NCI-H1694 (cell line): ENCODE measurements at places on chromosomes 2 and 18.

GRCh38 chr2:175478096-175478768, 296.7 kb upstream of the ATP5MC3 start:
- no peak for DNase-seq

DNA sequence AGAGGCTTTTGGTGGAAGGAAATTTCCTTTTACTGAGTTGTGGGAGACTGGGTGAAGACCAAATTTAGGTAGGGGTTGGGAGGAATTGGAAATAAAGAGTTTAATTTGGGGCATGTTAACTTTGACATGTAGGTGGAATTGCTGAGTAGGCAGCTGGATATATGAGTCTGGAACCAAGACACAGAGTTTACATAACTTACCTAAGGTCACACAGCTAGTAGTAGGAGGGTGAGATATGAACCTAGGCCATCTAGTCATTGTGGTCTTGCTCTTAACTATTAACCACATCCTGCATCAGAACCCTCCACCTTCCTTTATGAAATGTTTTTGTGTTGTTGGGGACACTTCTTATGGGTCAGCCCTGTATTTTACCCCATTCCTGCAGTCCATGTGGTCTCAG, 113.1 kb downstream of the ICOS start:
- no peak for DNase-seq

DNA sequence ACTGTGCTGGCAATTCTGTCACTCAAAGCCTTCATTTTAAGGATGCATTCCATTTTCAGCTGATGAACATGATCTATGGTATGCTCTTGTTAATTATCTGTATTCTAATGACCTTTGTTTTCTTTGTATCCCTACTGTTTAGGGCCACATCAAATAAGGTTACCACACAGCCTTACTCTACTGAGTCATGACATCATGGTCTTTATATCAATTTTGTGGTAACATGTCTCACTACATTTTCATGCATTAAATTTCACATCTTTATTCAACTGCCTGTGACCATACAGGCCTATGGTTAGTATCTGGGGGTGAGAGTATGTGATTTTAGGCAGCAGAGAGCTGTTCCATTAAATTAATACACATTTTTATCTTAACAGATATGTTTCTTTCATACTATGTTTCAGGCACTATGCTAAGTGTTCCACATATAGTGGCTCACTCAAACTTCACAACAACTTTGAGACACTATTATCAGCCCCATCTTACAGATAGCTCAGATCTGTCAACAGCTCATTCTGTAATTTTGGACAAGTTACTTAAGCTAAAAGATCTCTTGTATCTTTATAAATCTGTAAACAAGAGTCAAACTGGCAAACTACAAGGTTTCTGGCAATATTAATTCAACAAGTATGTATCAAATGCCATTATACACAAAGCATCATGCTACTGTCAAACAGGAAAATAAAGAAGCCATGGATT, 18.0 kb downstream of the LRPPRC start:
- no peak for DNase-seq

- no peak for DNase-seq
These were observed 31.6 kb upstream of the FZD5 start for GRCh38 chr2:207801259-207801658.

- no peak for DNase-seq
These were observed 5.4 kb downstream of the MARS2 start for GRCh38 chr2:197710424-197711042.

DNA sequence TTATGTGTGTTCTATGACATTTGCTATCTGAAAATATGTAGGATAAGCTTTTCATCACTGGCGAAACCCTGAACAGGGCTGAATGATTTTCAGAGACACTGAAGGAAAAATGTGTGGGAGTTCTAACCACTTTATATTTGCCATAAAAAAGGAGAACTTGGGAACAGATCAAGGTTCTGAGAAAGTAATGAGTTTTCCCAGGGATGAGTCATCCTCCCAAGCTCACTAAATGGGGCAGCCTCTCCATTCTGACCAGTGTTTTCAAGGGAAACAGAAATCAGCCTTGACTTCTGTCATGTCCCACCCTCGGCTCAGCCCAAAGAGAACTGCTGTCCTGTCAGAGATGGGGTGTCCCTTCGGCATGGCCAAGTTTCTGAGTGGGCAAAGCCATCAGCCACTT, 2109.8 kb upstream of the CELF4 start:
- no peak for DNase-seq

DNA sequence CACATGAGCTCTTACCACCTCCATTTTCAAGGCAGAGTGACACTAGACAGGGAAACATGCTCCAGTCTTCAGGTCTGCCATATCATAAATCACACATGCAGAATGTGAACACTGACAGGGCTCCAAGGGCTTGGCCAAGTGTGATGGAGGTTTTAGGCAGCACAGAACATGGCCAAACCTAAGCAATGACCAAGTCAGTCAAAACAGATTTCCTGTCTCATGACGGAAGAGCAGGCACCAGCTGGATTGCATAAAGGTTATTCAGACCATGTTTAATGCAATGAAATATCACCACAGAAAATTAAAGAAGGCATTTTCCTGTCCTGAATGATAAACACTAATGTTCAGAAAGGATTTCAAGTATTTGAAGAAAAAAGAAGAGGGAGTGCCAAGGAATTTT, 72.5 kb downstream of the SUMO1 start:
- DNase-seq: no peak

GRCh38 chr2:12271589-12271984, 445.1 kb upstream of the TRIB2 start:
- no peak for DNase-seq

- DNase-seq: no peak
These were observed 820.1 kb downstream of the METTL4 start for GRCh38 chr18:1751249-1751648.

DNA sequence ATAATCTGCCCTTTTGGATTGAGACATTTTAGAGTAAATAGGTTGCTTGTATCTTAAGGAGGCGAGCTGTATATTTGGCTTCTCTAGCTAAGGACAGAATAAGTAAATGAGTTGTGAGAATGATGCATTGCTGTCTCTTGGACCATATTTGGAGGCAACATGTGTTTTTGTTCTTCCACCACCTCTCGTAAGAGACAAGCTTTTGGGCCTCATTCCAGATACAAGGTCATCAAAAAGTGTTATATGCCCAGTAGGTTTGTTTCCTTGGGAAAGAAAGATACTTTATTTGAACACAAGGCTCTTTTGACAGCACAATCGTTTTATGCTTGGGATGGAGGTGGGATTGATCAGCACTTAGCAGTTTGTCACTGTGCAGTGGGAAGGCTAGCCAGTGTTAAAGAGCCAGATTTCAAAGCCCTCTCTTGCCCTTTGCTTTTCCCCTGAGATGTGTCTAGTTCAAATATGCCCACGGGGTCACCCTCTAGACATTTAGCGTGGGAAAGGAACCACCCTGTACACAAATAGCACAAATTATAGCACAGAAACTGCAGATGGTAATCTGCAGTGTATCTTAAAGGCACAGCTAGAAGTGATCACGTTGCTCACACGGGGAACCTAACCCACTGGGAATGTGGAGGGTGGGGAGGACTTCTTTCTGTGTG, 131.3 kb downstream of the MAP4K4 start:
- DNase-seq: no peak

DNA sequence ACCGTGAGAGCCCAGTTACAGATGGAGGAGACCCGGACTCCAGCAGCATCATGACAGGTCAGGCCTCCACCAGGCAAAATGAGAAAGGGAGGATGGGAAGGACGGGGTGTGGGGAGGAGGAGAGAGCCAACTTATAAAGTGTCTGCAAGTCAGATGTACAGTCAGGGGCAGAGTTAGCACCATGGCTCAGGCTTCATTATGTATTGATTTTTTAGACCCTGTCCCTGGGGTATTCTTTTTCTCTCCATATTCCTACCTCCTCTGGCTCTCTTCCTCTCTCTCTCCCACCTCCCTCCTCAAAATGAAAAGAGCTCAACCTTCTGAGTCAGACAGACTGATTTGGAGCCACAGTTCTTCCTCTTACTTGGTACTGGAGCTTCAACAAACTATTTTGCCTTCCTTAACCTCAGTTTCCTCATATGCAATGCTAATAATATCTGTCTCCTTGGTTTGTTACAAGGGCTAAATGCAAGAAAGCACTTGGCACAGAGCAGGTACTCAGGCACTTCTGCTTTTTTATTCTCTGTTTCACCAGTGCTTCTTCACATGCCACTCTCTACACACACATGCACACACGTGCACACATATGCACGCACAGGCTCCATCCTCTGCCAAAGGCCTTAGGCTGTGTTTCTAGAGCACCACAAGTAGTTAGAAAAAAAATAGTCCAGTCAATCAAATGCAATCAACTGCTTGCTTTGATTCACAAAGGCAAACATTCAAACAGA, 92.3 kb upstream of the PKDCC start:
- DNase-seq: peak; percentile 9

- DNase-seq: no peak
These were observed 15.0 kb upstream of the PAX3 start for GRCh38 chr2:222313816-222314215.

DNA sequence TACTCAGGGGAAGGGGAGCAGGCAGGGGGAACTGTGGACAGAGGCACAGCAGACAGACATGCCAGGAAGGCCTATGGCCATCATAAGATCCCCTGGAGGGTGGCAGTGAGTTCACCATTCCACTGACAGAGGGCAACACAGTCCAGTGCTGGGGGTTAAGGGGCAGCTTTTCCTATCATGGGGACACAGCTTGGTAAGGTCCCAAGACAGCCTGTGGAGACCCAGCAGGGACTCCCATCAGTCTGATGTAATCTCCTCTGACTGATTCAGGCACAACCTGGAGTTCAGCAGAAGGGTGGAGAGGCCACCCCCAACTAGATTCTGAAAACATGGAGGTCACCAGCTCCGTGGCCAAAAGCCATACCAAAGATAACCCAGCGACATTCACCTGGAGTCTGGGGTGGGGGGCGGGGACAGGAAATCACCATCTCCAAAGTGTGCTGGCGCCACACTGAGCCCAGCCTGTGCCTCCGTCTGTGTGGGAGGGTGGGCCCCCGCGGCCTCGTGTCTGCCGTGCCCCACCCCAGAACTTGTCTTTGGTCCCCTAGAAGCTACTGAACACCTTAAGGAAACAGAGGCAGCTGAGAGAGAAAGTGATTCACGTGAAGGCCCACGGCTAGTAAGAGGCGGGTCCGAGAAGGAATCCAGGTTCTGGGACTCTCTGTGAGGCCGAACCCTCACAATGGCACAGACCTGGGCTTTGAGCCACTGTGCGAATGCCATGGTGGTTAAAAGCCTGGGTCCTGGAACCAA, 28.6 kb downstream of the DNMT3A start:
- no peak for DNase-seq

DNA sequence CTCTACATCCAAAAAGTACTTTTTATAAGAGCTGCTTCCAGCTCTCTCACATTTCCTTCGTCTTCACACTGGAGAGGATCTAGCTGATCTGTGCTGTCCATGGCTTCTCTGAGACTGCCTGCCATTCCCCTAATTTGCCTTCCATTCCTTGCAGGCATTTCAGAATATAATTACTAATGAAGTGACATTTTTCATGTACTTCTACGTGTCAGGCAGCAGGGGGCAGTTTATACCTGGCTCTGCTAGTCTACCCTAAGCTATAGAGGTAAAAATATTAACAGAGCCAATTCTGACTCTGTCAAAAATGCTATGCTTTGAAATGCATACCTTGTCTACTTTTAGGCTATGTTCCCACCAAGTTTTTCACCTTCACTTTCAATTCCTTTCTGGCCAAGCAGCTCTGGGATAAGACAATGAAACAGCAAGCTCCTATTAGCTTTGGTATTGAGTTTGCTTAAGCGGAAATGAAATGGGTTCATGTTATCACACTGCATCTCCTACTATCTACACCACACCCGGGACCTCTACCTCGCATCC, 81.9 kb downstream of the MEP1B start:
- peak; percentile 10 for DNase-seq

GRCh38 chr18:44557616-44558151, 123.0 kb upstream of the SETBP1 start:
- DNase-seq: no peak

GRCh38 chr18:25651553-25651952, 299.6 kb upstream of the ZNF521 start:
- DNase-seq: no peak

GRCh38 chr2:69073928-69074570, 61.1 kb downstream of the ANTXR1 start:
- no peak for DNase-seq

- DNase-seq: no peak
These were observed 3.0 kb downstream of the BUB1 start for GRCh38 chr2:110674620-110675555.

- DNase-seq: no peak
These were observed 20.6 kb downstream of the EIF4E2 start for GRCh38 chr2:232571026-232571474.

DNA sequence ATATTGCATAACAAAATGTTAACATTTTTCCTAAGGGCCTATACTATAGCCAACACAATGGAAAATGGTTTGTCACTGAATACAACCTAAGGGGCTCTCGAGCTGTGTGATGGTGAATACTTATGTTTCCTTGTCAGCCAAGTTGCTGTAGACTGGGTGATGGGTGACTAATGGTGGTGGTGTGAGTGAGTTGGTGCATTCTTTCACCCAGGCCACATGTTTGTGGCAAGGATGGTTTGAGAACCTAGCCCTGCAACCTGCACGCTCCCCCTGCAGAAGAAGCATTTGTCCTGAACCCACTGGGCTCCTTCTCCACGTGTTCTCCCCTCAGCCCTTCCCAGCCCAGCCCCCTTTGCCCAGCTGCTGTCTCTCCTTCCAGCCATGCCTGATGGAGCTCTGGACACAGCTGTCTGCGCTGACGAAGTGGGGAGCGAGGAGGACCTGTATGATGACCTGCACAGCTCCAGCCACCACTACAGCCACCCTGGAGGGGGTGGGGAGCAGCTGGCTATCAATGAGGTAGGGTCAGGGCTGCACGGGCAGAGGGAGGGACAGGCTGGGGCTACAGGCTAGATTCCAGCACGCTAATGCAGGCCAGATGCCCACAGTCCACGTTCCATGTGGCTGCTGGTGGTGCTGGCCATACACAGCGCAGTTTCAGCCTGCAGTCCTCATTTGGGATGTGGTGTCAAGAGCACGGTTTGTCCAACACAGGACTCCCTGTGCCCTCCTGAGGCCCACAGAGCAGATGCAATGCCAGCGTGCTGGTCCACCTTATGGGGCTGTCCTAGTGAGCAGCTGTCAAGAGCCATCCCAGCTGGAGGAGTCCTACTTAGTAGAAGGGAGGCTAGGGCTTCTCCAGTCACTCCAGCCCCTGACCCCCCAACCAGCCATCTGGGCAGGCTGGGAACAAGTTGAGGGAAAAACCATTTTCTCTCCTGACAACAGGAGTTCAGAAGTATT, 65.4 kb downstream of the FAM168B start:
- DNase-seq: no peak

DNA sequence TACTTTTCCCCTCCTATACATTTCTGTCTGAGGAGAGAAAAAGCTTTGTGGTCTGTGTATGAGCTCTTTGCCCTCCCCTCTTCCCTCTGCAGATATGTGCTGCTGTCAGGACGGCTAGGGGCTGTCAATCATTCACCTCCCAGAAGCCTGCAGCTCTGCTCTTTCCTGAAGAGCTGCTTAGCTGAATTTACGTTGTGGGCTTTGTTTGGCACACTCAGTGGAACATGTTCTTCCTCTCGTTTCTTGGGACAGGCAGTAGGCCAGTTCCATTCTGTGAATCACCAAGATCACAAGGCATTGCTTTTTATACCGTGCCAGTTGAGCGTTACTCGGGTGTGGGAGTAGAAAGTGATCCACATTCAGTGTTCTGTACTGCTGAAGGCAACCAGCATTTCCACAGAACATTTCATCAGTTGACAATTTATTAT, 136.7 kb downstream of the LAMA3 start:
- no peak for DNase-seq
